Smooth muscle cell of the pulmonary artery (primary cell): ENCODE measurements at places on chromosomes 7 and 10. TPM values are rescaled to one million over a fixed set of nuclear protein-coding genes. Genes with fewer than 3 reads are reported as not detected.

Gene ZNF503
- total RNA-seq = 12.8 and 19.7 TPM in 2 replicates

Gene GIMAP7
- total RNA-seq = not detected in 2 replicates

Gene CUX1
- total RNA-seq = 88.7 and 138 TPM in 2 replicates

Gene CHN2
- total RNA-seq = 0.39 TPM in 1 of 2 replicates, not detected in the other

Gene CYP26C1
- 0.07 and 0.10 TPM in 2 replicates for total RNA-seq

Gene OR2A7
- total RNA-seq = 0.07 and 0.40 TPM in 2 replicates

Gene SLC13A4
- total RNA-seq = 0.13 and 0.30 TPM in 2 replicates

Gene CLRN3
- total RNA-seq = not detected in 2 replicates

Gene CFAP46
- total RNA-seq = 0.20 and 0.26 TPM in 2 replicates

Gene SPDYE5
- total RNA-seq = not detected in 2 replicates

Gene ITGB8
- total RNA-seq = 95.7 and 171 TPM in 2 replicates

Gene TMEM176B
- not detected in 2 replicates for total RNA-seq

Gene ACTL6B
- total RNA-seq = not detected in 2 replicates

Gene CCL24
- not detected in 2 replicates for total RNA-seq

Gene TYW1B
- total RNA-seq = 1.5 and 3.7 TPM in 2 replicates
